NCI-H2081 treated with DMSO at 0.1 percent for 48 hours (cell line): ENCODE measurements at places on chromosomes 12 and 14.

GRCh38 chr12:1093166-1093751 is 102.2 kb downstream of the ERC1 start:
- DNase-seq, result peak; percentile 52

- no peak for DNase-seq
These were observed 338.1 kb upstream of the SFSWAP start for GRCh38 chr12:131372706-131373195.

GRCh38 chr12:111224186-111225066 is 144.5 kb downstream of the PHETA1 start:
- no peak for DNase-seq

DNA sequence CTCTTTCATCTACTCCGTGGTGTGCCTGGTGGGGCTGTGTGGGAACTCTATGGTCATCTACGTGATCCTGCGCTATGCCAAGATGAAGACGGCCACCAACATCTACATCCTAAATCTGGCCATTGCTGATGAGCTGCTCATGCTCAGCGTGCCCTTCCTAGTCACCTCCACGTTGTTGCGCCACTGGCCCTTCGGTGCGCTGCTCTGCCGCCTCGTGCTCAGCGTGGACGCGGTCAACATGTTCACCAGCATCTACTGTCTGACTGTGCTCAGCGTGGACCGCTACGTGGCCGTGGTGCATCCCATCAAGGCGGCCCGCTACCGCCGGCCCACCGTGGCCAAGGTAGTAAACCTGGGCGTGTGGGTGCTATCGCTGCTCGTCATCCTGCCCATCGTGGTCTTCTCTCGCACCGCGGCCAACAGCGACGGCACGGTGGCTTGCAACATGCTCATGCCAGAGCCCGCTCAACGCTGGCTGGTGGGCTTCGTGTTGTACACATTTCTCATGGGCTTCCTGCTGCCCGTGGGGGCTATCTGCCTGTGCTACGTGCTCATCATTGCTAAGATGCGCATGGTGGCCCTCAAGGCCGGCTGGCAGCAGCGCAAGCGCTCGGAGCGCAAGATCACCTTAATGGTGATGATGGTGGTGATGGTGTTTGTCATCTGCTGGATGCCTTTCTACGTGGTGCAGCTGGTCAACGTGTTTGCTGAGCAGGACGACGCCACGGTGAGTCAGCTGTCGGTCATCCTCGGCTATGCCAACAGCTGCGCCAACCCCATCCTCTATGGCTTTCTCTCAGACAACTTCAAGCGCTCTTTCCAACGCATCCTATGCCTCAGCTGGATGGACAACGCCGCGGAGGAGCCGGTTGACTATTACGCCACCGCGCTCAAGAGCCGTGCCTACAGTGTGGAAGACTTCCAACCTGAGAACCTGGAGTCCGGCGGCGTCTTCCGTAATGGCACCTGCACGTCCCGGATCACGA is 2.2 kb downstream of the SSTR1 start:
- DNase-seq, result no peak

GRCh38 chr14:73796893-73797542 is 54.6 kb upstream of the PTGR2 start:
- DNase-seq, result no peak

- no peak for DNase-seq
These were observed 30.6 kb upstream of the CLEC14A start for GRCh38 chr14:38286452-38286851.

GRCh38 chr14:35113308-35113950 is 8.4 kb downstream of the PPP2R3C start:
- no peak for DNase-seq

GRCh38 chr12:2372178-2372577 is 319.4 kb downstream of the CACNA1C start:
- DNase-seq, result no peak

DNA sequence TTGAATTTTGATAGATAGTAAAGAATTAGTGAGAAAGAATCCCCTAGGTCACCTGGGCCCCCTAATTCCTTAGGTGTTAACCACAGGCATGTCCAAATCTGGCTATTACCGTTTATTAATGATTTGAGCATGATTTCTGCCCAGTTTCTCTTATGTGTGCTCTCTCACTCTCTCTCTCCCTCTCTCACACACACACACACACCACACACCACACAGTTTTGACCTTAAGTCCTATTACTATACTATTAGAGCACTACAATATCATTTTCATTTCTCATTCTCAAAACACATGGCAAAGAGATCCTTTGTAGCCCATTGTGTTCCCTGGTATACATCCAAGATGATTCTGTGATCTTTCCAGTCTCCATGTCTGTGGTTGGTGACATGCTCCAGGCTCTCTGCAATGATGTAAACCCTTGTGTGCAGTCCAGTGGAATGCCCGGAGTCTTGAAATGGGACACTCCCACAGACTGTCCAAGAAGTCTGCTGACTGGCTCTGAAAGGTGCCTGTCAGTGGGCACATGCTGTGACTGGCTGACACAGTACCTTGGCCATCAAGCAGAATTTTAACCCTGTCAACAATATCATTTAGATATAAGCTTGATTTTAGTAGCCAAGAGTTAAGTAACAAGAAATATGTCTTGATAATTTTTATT is 96.2 kb downstream of the FIGNL2 start:
- DNase-seq, result no peak

- DNase-seq, result no peak
These were observed 80.2 kb upstream of the STK38L start for GRCh38 chr12:27163894-27164293.

GRCh38 chr12:15861404-15861803 is 20.8 kb upstream of the STRAP start:
- DNase-seq, result no peak

DNA sequence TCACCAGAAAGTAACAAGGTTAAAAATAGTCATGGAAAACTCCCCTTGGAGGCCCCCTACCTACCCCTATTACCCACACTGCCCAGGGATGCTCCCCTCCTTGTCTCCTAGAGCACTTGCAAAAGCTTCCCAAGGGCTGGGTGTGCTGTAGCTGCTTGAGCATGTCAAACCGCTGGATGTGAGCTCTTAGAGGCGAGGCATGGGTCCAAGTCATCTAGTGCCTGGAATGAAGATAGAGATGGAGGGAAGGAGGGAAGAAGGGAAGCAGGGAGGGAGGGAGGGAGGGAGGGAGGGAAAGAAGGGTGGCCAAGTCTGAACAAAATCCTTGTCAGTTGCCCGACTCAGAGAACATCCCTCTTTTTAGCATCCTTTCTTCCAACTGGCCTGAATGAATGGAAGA is 43.1 kb downstream of the LTBP2 start:
- DNase-seq, result no peak

DNA sequence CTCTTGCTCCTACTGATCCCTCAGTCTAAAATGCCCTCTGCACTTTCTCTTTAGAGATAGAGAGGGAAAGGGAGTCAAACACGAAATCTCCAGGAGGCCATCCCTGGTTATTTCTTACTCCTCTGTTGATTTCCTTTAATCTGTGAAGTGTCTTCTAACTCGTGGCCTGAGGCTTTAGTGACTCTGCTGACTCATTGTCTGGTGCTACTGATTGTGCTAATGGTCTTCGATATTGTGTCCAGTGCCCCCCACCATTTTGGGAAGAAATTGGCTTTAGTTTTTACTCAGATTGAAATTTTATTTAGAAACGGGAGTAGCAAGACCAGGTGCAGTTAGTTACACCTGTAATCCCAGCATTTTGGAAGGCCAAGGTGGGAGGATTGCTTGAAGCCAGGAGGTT is 839 bp downstream of the CLEC9A start:
- no peak for DNase-seq

GRCh38 chr14:104863131-104863862 is 1.8 kb upstream of the CEP170B start:
- DNase-seq, result no peak

DNA sequence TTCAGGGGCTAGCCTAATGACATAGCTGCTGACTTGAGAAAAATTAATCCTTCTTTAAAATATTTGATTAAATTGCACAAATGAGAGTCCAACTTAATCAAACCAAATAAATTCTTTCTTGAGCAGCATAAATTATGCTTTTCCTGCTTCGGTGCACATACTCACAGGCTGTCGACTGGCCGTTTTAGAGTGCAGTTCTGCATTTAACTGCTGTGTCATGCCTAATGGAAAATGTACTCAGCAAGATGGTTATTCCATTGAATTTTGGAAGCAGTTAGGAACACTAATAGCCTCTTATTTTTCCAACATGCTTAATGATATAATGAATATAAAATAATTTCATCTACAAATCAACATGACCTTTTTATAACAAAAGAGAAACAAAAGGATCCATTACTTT is 266.1 kb upstream of the LRIG3 start:
- DNase-seq, result no peak

- DNase-seq, result no peak
These were observed 9.8 kb upstream of the ABHD12B start for GRCh38 chr14:50862036-50862570.

GRCh38 chr14:20560961-20561360 is at the start of gene RNASE9:
Gene RNASE9 (minus strand): TSS chr14:20561047.
- DNase-seq, result no peak

- no peak for DNase-seq
These were observed 735 bp upstream of the MAPKAPK5 start for GRCh38 chr12:111841236-111841749.

DNA sequence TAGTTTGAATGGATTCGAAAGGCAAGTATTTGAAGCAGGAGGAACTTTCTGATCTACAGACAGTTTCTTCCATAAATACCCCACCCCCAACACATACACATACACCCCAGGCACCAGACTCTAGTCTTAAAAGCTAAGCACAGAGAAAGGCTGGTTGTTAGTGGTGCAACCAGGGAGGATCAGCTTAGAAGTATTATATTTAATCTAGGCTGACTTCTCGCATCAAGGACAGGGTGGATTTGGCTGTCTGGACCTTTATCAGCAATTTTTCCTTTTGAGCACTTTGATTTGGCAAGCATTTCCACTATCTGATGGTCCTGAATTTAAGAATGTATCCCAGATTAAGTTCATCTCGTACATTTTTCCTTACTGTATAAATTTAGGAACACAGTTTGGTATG is 1489.8 kb upstream of the FLRT2 start:
- DNase-seq, result no peak

GRCh38 chr14:64035143-64035542 is 182.3 kb downstream of the SYNE2 start:
- no peak for DNase-seq

GRCh38 chr14:53938136-53938837 is 18.3 kb downstream of the BMP4 start:
- no peak for DNase-seq

- no peak for DNase-seq
These were observed 35.6 kb downstream of the GCH1 start for GRCh38 chr14:54867011-54867410.

- no peak for DNase-seq
These were observed 141.9 kb downstream of the KCNA5 start for GRCh38 chr12:5185435-5186069.
